ENCODE measurements at places on chromosomes 3 and 15.

GRCh38 chr3:21067031-21067813 is 683.8 kb downstream of the ZNF385D start:
- no peak for DNase-seq

- no peak for DNase-seq
These were observed 58.3 kb downstream of the SLCO3A1 start for GRCh38 chr15:91911844-91912243.

- no peak for DNase-seq
These were observed 185.8 kb upstream of the PPP2R3A start for GRCh38 chr3:135779590-135780235.

- no peak for DNase-seq
These were observed 15.3 kb downstream of the ZBTB47 start for GRCh38 chr3:42668793-42669217.

GRCh38 chr15:40789119-40789518 is 17.8 kb upstream of the ZFYVE19 start:
- no peak for DNase-seq

GRCh38 chr3:150345021-150345538 is 63.0 kb upstream of the TSC22D2 start:
- DNase-seq, result no peak

DNA sequence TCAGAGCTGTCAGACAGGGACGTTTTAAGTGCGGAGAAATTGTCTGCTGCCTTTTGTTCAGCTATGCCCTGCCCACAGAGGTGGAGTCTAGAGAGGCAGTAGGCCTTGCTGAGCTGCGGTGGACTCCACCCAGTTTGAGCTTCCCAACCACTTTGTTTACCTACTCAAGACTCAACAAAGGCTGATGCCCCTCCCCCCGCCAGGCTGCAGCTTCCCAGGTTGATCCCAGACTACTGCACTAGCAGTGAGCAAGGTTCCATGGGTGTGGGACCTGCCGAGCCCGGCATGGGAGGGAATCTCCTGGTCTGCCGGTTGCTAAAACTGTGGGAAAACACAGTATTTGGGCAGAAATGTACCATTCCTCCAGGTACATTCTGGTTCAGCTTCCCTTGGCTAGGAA is 282.1 kb downstream of the VGLL3 start:
- no peak for DNase-seq

DNA sequence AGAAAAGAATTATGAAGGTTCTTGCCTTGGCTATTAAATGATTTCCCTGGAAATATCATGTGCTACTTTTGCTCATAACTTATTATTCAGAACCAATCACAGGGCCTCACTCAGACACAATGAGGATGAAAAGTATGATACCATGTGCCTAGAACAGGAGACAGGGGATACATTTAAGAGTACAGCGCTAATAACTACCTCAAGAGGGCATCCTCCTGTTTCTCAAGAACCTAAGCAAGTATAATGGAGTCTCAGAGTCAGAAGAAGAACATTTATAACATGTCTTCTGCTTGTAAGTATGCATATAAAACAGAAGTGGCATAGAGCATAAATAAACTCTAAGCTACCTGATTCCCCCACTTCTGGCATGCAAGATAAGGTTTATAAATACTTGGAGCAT is 125.4 kb upstream of the MME start:
- DNase-seq, result no peak

- no peak for DNase-seq
These were observed 32.8 kb upstream of the ZCWPW2 start for GRCh38 chr3:28315711-28316110.

DNA sequence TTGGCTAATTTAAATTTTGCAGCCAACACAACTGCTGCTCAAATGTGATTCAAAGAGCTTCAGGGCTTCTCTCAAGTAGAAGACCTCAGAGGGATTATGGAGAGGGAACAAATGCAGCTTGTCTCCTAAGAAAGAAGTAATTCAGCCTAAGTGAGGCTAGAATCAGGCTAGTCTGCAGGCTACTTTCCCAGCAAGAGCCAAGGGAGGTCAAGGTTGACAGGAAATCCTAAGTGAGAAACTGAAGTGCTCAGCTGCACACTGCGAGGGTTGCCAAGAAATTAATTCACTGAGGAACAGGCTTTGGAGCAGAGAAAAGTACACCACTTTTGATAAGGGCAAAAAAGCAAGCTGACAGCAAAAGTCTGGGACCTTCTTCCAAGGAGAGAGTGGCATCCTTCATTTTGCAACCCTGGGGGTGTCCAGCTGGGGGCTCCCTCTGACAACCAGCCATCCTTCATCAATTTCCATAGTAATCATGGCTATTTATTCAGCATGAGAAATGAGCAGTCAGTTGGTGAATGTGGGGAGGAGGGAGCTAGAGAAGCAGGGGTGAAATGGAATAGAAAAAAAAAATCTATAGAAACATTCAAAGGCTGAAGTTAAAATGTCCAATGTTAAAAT is 646.4 kb upstream of the ADAMTS9 start:
- DNase-seq, result no peak

All from T-helper 9 cell (primary cell).